ENCODE measurements at places on chromosomes 7 and 10.

- DNase-seq = no peak
Observed at GRCh38 chr7:150363872-150364271, 4.8 kb upstream of the REPIN1 start.

DNA sequence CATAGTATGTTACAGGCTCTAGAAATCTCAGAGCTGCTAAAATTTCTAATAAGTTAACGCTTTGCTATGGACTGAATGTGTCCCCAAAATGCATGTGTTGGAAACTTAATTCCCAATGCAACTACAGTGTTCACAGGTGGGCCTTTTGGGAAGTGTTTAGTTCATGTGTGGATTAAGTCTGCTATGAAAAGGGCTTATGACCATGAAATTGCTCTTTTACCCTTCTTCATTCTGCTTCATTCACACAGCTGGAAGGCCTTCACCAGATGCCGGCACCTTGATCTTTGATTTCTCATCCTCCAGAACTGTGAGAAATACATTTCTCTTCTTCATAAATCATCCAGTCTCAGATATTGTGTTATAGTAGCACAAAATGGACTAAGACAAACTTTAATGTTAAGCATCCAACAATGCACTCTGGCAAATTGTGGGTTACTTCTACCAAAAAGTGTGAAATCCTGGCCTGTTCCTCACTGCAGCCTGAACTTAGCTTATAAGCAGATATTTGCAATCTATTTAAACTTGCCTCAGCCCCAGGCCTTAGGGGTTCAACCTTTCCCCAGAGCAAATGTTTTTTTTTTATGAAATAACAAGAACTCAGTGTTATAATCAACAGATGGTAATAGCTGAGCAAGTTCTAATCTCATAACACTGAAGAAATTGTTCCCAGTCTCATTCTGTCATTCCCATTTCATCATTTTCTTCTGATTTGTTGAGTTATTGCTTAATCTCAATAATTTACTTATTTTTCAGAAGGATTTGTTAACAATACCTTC lies 523.6 kb downstream of the KIF20B start:
- no peak for DNase-seq

- DNase-seq = no peak
Observed at GRCh38 chr7:69790977-69791724, 192.9 kb downstream of the AUTS2 start.

DNA sequence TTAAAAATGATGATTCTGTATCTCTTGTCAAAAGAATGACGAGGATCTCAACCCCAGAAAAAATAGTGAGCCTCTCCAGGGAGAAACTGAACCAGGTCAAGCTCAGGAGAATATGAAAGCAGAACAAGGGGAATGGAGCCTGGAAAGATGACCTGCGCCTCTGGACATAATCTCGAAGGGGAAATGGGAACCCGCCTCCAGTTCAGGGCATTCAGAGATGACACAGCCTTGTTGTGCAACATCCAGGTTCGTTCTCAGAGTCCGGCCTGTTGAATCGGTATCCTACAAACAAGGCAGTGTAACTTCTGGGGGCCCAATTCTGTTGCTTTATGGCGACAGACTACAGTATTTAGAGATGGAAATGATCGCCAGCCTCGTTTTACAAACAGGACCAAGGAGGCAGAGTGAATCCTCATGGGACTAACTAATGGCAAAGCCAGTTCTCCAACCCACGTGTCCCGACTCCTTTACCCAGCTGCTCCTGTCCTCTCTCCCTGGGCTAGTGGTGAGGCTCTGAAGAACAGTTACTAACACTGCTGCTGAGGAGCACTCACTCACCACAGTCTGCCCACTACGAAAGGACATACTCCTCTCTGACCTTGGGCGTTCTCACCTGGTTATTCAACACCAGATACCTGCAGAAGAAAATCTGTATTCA lies 67.6 kb downstream of the JAZF1 start:
- DNase-seq = no peak

- no peak for DNase-seq
Observed at GRCh38 chr10:110597476-110597875, 30.0 kb downstream of the SMC3 start.

- peak; percentile 59 for DNase-seq
Observed at GRCh38 chr7:107463139-107464078, 6.4 kb upstream of the GPR22 start.

DNA sequence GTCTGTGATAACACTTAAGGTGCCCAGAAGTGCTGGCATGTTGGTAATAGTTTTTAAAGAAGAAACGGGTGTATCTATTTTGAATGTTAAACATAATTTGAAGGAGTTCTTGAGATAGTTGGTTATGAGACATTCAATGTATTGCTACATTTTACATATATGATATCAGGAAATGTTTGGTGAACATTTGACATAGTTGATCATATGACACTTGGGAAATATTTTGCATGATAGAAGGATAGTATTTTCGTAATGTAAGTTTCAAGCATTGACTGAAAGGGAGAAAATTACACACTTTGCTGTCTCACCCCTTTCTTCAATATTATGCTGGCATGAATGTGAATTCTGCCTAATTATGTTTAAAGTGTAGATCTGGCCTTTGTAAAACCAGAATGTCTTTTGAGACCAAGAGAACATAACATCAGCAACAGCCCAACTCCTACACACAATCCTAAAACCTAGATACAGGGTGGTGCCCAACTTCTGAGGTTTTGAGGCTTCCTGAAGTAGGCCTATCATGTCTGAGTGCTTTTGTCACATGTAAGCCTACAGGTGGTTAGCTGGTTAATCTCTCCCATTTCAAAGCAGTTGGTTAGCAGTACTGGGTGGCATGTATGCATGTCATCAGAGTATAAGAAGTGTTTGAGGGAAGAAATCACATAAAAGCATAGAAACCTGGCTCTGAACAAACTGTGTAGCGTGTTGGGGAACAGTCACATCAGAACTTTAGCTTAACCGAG lies 2.1 kb downstream of the ADD3 start:
- DNase-seq = no peak

- no peak for DNase-seq
Observed at GRCh38 chr7:129134356-129134987, 10.0 kb upstream of the TSPAN33 start.

DNA sequence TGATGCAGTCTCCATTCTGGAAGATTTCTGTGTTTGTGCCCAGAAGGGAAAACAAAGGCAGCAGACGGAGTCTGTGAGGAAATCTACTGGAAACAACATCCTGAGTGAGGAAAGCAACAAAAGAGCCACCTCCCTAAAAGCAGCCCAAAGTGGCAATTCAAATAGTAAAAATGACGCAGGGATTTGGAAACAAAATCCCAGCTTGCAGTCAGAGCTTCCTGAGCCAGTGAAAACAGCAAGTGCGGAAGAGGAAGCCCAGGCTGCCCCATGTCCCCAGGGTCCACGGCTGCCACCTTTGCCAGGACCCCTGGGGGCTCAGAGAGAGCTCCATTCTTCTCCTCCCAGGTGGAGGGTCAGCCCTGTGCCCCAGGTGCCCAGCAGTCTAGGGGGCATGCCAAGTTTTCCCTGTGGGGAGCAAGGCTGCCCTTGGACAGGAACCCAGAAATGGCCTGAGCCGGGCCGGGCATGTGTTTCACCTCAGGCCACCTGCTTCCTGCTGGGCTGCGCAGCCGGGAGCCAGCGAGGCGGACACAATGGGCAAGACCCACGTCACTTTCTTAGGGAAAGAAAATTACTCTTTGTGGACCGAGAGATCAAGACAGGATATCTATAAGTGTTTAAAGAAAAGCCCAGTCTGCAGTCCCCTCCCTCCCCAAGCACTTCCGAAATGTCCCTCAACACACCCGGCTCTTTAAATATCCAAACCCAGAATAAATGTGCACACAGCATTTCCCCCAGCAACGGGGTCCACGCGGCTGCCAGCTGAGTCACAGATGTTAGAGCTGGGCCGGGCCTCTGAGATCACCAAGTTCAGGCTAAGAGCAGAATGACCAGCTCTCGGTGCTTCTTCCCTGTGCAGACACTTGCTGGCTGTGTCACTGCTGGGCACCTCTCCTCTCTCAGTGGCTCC lies 231.1 kb downstream of the ARHGAP12 start:
- DNase-seq = no peak

DNA sequence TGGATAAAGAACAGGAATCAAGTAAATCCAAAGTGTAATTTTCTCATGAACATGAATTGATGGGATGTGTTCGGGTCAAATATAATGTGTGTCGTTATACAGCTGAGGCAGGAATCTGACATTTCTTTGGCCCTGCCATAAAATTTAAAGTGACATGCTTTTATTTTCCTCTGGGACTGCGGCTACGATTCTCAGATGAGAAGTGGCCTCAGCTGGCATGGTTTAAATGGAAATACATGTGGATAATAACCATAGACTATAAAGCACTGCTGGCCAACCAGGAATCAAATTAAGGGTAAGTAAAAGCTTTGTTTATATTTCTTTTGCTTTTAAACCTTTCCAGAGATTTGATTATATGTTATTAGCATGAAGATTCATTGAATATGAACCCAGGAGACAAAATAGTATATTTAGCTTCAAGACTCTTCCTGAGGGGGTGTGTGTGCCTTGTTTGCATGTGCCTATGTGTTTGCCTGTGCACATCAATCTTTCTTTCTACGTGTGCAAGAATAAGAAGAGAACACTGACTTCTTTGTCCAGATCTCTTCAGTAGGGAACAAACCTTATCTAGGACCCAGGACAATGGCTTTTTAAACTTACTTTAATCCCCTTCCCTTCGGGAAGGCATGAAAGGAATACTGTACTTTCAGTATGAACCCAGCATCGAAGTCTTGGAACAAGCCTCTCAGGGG lies 629.0 kb upstream of the PFKP start:
- DNase-seq = no peak

- DNase-seq = no peak
Observed at GRCh38 chr10:100522945-100523344, 3.3 kb upstream of the SEC31B start.

- DNase-seq = no peak
Observed at GRCh38 chr7:50304129-50304910, at the start of gene IKZF1. Gene IKZF1, plus strand, starts transcription at chr7:50304716. Its CDS starts 14,346 bp downstream, at chr7:50319062.

DNA sequence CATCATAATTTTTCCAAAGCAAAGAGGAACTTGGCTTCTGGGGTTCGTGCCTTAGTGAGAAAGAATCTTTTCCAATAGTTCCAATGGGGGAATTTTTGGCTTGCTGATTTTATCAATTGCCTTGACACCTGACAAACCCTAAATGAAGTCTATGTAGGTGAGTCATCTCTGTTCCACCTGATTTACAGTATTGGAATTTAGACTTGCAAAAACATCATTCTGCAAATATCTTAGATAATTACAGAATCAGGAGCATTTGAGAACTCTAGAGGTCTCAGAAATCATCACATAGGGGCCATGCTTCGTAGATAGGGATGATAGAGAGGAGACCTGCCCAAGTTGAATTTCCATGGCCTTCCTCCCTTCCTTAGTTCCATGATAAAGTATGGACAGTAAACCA lies 9.3 kb downstream of the SLC35G1 start:
- no peak for DNase-seq

- DNase-seq = no peak
Observed at GRCh38 chr10:20746856-20747255, 150.3 kb downstream of the NEBL start.

- no peak for DNase-seq
Observed at GRCh38 chr7:77993838-77994237, 195.3 kb downstream of the PHTF2 start.

DNA sequence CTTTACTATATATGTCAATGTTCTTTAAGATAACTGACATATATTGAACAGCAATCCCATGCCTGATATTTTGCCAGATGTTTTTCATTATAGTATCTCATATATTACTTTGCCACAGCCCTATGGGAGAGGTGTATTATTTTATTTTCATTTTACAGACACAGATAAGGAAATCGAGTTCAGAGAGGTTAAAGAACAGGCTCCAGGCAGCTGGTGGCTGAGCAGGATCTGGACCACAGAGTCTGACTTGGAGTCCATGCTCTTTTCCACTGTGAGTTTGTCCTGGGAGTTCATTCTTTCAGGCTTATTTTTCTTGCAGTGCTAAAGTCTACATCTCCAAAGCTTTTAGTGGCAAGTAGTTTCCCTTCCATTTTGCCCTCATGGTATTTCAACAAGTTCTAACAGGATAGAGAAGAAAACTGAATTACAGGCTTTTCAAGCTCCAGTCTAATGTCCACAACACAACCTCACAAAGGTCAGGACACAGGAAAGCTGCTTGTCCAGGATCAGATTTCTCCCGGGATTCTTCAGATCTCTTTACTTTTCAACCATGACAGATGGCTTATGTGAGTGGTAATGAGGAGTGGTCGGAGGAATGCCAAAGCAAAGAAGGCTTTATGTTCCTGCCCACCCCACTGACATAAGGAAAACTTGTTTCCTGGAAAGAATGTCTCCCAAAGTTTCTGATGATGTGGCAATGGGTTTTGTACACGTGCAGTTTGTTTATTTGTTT lies 13.1 kb upstream of the SLC35B4 start:
- DNase-seq = no peak

- no peak for DNase-seq
Observed at GRCh38 chr10:34163075-34163905, 651.8 kb downstream of the PARD3 start.

DNA sequence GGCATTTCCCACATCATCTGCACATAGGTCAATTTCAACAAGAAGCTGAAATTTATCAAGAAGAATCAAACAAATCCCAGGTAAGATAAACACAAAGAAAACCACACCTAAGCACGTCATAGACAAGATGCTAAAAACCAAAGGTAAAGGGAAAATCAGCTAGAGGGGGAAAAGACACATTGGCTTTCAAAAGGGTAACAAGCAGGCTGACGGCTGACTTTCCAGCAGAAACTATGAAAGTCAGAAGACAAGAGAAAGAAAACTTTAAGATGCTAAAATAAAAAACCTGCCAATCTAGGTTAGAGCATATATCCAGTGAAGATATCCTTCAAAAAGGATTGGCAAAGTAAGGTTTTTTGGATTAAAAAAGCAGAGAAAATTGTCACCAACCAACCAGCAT lies 59.9 kb upstream of the RHEB start:
- no peak for DNase-seq

- peak; percentile 45 for DNase-seq
Observed at GRCh38 chr7:99146979-99147378, 3.1 kb upstream of the SMURF1 start.

DNA sequence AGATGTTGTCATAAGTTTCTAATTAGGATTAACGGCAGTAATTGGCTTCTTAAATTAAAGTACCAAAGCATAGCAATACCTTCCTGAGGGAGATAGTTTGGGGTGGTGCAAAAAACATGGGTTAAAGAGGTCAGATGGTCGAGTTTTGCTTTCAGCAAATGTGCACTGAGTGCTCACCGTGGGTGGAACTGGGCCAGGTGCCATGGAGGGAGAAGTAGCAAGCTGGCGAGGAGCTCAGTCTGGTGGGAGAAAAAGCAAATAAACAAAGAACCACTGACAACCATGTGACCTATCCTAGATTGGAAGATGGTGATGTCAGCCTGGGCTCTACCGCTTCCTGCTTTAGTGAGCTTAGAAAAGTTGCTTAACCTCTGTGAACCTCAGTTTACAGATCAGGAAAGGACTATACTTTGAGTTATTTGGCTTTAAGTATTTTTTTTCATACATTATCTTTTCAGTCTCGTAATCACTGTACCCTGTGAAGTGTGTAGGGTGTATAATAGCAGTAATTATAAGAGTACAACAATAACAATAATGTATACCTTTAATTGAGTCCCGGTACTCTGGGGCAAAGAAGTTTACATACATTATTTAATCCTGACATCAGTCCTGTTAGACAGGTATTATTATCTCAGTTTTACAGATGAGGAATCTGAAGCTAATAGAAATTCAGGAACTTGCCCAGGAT lies 69.0 kb upstream of the PDCD4 start:
- DNase-seq = peak; percentile 84

- DNase-seq = no peak
Observed at GRCh38 chr10:93707623-93708022, 5.2 kb upstream of the FRA10AC1 start.

Measured in Caki2 (cell line).